ENCODE measurements at places on chromosomes 6 and 20. TPM values are rescaled to one million over a fixed set of nuclear protein-coding genes. Genes with fewer than 3 reads are reported as not detected.

STX11 gene
- total RNA-seq: 1.2 TPM

FABP7 gene
- not detected for total RNA-seq

KIAA0408 gene
- total RNA-seq: 1.5 TPM

WFDC2 gene
- not detected for total RNA-seq

PDE7B gene
- 18.7 TPM for total RNA-seq

SCRT2 gene
- total RNA-seq: not detected

MYLK4 gene
- 0.30 TPM for total RNA-seq

IP6K3 gene
- 1.1 TPM for total RNA-seq

ATP6V1G2 gene
- total RNA-seq: 3.3 TPM

SPATA25 gene
- total RNA-seq: 1.1 TPM

WFDC5 gene
- total RNA-seq: not detected

C2 gene
- total RNA-seq: 0.42 TPM

PRPH2 gene
- total RNA-seq: 4.9 TPM

TMEM74B gene
- not detected for total RNA-seq

NRN1 gene
- total RNA-seq: 0.30 TPM

COL12A1 gene
- 534 TPM for total RNA-seq

DEFB127 gene
- not detected for total RNA-seq

RAMACL gene
- 0.74 TPM for total RNA-seq

BFSP1 gene
- total RNA-seq: 3.6 TPM

SLC17A9 gene
- 28.8 TPM for total RNA-seq

GSTA2 gene
- not detected for total RNA-seq

MYL9 gene
- total RNA-seq: 35.2 TPM

CYP24A1 gene
- not detected for total RNA-seq

MCHR2 gene
- not detected for total RNA-seq

LY6G6D gene
- total RNA-seq: not detected

AFG1L gene
- total RNA-seq: 5.0 TPM

LRFN2 gene
- total RNA-seq: not detected

SERINC1 gene
- 328 TPM for total RNA-seq

PREX1 gene
- total RNA-seq: 2.1 TPM
